ENCODE measurements at places on chromosomes 5 and 9.

GRCh38 chr5:134489227-134489944 lies 36.1 kb upstream of the JADE2 start:
- DNase-seq: no peak
- H3K4me3 ChIP-seq: no peak overlapping the region
- no peaks in the 10 kb centered on the region for H3K36me3 ChIP-seq
- no peaks in the 10 kb centered on the region for H3K27me3 ChIP-seq
- no peak overlapping the region for H3K27ac ChIP-seq

- peak; percentile 81 for DNase-seq
- H3K36me3 ChIP-seq: peaks cover 3% of the 10 kb centered on the region
- peaks cover 24% of the 10 kb centered on the region for H3K4me1 ChIP-seq
- H3K4me3 ChIP-seq: peak overlapping the region; percentile 99
- H3K27me3 ChIP-seq: peaks cover 6% of the 10 kb centered on the region
- H3K27ac ChIP-seq: peak overlapping the region; percentile 97
Observed at GRCh38 chr9:109012009-109012875, 1.1 kb downstream of the CTNNAL1 start.

DNA sequence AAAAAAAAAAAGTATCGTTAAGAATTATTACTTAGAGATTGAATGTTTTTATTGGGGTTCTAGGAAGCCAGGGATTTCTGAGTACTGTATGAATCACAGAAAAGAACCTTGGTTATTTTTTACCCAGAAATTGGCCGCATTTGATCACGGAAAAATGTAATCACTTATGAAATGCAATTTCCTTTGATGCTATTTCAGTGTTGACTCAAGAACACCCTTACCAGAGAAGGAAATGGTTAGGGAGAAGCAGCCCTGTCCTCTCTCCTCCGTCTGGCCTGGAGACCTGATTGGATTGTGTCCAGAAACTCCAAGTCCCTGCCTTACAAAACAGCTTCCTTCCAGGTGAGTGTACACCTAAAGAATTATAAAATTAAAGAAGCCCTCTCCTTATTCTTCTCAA lies 116.7 kb downstream of the MED10 start:
- H3K4me1 ChIP-seq: peaks cover 21% of the 10 kb centered on the region
- H3K27ac ChIP-seq: peak overlapping the region; percentile 92
- peak overlapping the region; percentile 56 for H3K4me3 ChIP-seq
- peak; percentile 67 for DNase-seq

DNA sequence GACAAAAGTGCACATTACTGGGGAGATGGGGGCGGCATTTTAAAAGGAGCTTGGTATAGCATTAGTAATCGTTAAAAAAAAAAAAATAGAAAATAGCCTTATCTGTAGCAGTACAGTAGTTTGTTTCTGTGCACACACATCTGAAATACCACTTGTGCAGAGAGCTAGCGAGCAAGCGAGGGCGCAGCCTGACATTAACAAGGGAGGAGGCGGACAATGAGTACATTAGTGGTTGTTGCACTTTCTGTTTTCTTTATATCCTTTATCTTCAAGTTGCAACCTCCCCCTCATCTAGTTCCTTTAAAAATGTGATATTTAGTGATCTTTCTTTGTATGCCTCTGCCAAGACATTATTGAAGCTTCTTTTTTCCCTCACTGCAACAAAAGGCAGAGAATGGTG lies 880 bp upstream of the PTPDC1 start:
- no peaks in the 10 kb centered on the region for H3K4me1 ChIP-seq
- no peaks in the 10 kb centered on the region for H3K36me3 ChIP-seq
- no peaks in the 10 kb centered on the region for H3K27me3 ChIP-seq
- no peak for DNase-seq
- H3K4me3 ChIP-seq: no peak overlapping the region

GRCh38 chr5:31531888-31532547 lies at the start of the genes C5orf22 and DROSHA:
TSS of gene C5orf22 (plus strand) at chr5:31532301. CDS start at chr5:31532393, 92 bp downstream.
TSS of gene DROSHA (minus strand) at chr5:31532093. CDS start at chr5:31529059, 3,034 bp downstream.
- peaks cover 27% of the 10 kb centered on the region for H3K4me1 ChIP-seq
- H3K4me3 ChIP-seq: peak within 1 kb of the TSS; percentile 91
- peaks cover 56% of the 10 kb centered on the region for H3K36me3 ChIP-seq
- peak; percentile 98 for DNase-seq
- H3K27me3 ChIP-seq: no peaks in the 10 kb centered on the region

GRCh38 chr9:70112981-70113380 lies 69.3 kb downstream of the MAMDC2 start:
- peaks cover 10% of the 10 kb centered on the region for H3K27me3 ChIP-seq
- H3K27ac ChIP-seq: no peak overlapping the region
- no peak for DNase-seq
- H3K4me3 ChIP-seq: no peak overlapping the region
- no peaks in the 10 kb centered on the region for H3K36me3 ChIP-seq

DNA sequence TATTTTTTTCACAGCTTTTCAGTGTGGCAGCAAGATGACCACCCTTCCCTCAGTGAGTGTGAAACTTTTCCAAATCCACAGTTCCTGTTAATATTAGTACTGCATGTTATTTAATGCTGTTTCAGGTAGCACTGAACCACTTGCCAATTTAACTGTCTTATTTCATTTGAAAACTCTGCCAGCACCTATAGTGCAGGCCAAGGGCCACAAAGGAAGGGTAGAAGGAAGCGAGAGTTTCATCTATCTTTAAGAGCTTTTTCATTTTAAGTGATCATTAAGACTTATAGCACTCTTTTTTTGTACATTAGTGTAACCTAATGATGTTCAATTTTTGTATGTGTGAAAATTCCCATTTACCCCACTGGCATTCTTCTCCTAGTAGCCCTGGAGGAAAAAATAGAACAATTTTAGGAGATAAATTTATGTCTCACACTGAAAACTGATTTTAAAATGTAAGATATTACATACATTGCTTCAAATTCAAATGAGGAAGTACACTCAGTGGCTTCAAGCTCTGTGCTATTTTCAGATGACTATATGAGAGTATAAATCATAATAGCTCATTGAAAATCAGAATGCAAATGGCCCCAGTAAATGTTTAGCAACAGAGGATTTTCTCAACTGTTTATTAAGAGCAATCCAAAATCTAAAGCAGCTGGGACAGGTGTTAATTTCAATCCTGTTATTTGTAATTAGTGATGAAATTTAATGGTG lies 820.5 kb downstream of the PTPRD start:
- DNase-seq: no peak
- no peaks in the 10 kb centered on the region for H3K4me1 ChIP-seq
- no peak overlapping the region for H3K4me3 ChIP-seq
- no peaks in the 10 kb centered on the region for H3K36me3 ChIP-seq

DNA sequence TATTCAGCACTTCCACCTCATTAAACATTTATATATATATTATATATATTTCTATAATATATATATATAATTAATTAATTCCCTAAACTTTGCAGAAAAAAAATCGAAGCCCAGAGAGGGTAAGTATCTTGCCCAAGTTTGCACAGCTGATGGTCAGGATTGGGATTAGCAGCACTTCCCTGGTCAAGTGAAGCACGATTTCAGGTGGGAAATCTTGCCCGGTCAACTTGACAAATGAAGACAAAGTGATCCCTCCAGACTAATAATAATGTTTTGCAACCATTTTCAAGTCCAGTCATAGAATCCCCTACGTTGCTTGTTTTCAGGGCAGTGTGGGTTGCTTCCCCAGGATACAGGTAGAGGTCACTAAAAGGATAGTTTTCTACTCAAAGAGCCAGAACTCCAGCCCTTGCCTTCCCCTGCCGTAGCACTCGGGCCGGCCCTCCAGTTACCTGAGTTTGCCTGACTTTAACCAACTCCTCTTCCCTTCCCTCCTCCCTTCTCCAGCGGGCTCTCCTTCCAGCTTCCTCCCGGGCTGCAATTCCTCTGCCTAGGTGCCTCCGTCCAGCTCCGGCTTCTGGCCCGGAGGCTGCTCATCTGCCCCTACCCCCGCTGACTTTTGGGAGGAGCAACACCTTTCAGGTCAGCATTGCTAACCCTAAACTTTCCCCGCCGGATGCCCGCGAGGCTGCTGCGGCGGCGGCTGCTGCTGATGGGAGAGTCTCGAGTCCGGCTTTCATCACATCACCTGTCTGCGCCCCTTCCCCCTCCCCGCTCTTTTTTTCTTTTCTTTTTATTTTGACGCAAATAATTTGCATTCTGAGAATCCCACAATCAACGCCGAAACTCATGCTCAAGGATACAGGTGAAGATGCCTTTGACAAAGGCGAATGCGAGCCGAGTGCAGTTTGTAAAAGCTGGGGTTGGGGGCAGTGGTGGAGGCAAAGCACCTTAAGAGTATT lies 930 bp downstream of the PRLR start:
- DNase-seq: no peak
- H3K4me3 ChIP-seq: peak overlapping the region; percentile 29
- peaks cover 5% of the 10 kb centered on the region for H3K4me1 ChIP-seq
- H3K27me3 ChIP-seq: peaks cover 55% of the 10 kb centered on the region
- no peak overlapping the region for H3K27ac ChIP-seq

DNA sequence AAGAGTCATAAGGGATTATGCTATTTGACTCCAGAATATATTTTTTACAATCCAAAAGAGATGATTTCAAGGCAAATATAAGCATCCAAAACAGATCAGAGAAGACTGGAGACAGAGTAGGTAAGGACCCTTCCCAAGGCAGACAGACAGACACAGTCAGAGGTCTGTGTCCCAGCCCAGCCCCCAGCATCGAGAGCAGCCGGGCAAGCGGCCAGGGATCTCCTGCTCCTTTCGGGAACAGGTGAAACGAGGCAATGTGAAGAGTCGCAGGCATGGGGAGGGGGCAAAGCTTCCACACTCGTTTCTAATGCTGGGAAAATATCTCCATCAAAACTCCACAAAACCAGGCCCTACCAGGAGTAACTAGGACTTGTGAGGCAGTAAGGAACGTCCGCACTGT lies 5.8 kb downstream of the PAEP start:
- no peak overlapping the region for H3K27ac ChIP-seq
- peaks cover 3% of the 10 kb centered on the region for H3K27me3 ChIP-seq
- H3K4me1 ChIP-seq: no peaks in the 10 kb centered on the region
- DNase-seq: no peak

All from activated CD4-positive, alpha-beta T cell treated with anti-CD3 and anti-CD28 coated beads, Interleukin-2, amount 10 ng/mL, durations not matched to agents 24 days and 14 days (primary cell).